Vagina (tissue), 2 donors: ENCODE measurements at places on chromosomes 6 and 20.

GRCh38 chr6:148983101-148983761, 236.4 kb downstream of the UST start:
- DNase-seq = no peak

GRCh38 chr20:14687313-14687712, 349.9 kb upstream of the FLRT3 start:
- no peak for DNase-seq

DNA sequence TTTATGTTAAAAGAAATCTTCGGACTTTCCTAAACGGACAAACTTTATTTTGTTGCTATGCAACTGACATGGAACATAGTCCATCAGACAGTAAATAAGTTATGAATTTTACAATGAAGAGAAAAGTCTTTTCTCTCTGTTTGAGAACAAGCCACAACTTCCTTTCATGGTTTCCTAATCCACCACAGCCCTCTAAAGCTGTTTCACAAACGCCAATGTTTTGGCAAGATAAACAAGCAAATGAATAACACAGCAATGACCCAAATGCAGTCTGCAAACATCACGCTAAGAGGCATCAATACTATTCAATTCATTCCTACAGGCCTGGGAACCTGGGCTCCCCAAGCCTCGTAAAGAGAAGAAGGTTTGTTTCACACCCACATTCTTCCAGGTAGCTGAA, 60.4 kb downstream of the HAO1 start:
- no peak for DNase-seq

DNA sequence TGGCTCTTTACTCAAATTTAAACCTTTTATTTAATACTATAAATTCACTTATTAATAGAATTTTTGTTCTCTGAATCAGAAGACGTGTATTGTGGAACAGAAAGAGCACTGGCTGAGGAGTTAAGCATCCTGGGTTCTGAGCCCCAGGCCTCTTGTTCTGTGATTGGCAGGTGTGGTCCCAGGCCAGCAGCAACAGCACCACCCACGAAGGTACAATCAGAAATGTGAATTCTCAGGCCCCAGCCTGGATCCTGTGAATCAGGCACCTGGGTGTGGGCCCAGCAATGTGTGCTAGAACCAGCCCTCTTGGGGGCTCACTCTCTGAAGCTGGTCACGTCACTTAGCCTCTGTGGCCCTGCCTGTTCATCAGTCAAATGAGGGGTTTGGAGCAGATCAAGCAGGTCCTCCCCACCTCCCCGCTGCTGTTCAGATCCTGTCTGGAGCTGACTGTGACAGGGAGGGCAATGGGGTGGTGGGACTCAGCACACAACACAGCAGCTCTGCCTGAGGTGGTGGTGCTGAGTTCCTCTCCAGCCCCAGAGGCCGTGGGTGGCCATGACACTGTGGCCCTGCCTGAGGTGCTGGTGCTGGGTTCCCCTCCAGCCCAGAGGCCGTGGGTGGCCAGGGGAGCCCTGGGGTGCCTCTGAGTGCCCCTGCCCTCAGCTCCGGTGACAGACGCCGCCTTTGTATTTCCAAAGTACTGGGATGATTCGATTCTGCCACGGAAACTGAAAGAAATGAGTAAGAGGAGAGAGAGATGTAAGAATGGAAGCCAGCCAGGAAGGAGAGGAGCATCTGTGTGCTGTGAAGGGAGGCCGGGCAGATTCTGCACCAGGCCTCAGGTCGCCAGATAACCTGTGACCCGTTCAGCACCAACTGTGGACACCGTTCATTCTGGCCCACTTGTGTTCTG, 41.6 kb upstream of the FRMD1 start:
- DNase-seq = no peak

GRCh38 chr20:60968853-60969720, 283.0 kb upstream of the CDH4 start:
- DNase-seq = no peak

DNA sequence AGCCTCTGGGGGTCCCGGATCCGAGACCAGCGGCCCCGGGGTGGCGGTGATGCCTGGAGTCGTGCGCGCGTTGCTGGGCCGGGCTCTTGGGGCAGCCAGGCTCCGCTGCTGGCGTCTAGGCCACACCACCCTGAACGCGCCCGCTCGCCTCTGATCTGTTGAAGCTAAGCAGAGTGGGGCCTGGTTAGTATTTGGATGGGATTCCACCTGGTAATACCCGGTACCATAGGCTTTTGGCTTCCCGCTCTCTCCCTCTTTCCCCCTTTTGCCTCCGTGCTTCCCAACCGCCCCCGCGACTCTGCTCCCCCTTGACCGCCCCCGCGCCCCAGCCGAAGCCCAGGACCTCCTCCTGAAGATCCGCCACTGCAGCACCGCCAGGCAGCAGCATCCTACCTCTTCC, 1383.5 kb upstream of the DEFB115 start:
- DNase-seq = peak; percentile 97

GRCh38 chr20:42338294-42339201, 720.4 kb upstream of the CHD6 start:
- no peak for DNase-seq

DNA sequence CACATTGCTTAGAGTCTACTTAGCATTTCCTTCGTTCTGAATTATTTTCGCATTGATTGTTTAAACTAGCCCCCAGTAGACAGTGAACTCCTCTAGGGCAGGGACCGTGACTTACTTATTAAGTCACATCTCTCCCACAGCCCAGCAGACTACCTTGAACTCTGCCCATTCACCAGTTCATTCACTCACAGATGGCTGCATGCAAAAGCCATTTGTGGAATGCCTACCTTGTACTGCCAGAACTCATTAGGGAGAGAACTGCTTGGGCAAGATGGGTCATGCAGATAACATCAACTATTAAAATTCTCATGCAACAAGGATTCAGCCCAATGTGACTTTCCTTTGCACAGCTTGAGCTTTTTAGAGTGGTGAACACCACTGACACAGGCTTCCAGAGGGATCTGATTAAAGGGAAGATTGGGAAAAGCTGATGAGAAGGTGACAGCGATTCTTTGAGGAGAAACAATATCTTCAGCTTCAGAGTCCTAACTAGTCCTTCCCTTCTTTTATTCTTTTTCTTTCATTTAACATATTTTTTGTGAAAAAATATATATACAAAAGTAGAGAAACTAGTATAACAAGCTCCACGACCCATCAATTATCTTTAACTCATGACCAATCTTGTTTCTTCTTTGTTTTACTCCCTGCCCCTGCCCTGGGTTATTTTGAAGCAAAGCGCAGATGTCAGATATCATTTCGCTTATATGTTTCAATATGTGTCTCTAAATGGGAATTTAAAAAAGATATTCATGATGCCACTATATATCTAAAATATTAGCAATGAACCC, 273.9 kb downstream of the CDC5L start:
- no peak for DNase-seq

- DNase-seq = no peak
These were observed 67.6 kb downstream of the B3GAT2 start for GRCh38 chr6:70889270-70889669.

GRCh38 chr20:18796282-18796833, 17.2 kb upstream of the SCP2D1 start:
- no peak for DNase-seq

- DNase-seq = no peak
These were observed 88.9 kb downstream of the HIVEP2 start for GRCh38 chr6:142855893-142856623.

- DNase-seq = no peak
These were observed 131.7 kb downstream of the COL21A1 start for GRCh38 chr6:56115715-56116114.

DNA sequence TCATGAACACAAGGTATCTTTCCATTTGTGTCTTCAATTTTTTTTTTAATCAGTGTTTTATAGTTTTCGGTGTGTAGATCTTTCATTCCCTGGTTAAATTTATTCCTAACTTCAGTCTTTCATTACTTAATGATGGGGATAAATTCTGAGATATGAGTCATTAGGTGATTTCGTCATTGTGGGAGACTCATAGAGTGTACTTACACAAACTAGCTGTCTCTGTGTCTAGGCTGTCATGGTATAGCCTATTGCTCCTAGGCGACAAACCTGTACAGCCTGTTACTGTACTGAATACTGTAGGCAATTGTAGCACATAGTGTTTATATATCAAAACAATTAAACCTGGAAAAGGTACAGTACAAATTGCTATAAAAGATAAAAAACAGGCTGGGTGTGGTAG, 42.1 kb downstream of the SMAP1 start:
- no peak for DNase-seq

DNA sequence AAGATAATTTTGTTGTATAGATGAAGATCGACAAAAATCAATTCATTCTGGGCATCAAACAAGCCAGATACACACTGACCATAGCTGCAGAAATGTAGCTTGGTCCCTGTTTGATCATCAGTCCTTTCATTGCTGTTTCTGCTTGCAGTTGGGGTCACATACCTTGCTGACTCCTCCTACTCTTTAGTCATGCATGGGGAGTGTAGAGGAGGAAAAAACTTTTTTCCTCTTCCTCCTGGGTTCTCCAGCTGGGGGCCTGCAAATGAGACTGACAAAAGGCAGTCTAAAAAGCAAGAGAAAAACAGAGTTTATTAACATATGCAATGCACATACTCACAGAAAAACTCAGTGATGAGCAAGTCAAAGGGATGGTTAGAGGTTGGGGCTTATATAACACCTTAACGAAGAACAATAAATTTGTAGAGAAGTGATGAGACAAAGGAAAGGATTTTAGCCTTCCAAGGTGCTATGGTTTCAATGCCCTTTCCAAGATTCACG, 105.8 kb downstream of the QRSL1 start:
- DNase-seq = no peak

GRCh38 chr6:88374553-88374952, 208.4 kb upstream of the CNR1 start:
- DNase-seq = no peak

DNA sequence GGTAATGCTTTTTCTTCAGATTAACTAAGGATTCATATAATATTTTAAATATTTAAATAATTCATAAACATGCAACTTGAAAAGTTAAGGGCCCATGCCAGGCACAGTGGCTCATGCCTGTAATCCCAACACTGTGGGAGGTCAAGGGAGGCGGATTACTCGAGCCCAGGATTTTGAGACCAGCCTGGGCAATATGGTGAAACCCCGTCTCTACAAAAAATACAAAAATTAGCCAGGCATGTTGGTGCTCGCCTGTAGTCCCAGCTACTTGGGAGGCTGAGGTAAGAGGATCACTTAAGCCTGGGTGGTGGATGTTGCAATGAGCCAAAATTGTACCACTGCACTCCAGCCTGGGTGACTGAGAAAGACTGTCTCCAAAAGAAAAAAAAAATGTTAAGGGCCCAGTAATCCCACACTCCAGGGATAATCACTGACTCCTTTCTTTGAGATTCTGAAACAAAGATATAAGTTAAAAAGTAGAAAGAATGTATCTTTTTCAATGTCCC, 7.9 kb upstream of the RIN2 start:
- DNase-seq = no peak

- DNase-seq = no peak
These were observed 3.8 kb upstream of the AFG1L start for GRCh38 chr6:108291091-108291490.

GRCh38 chr6:137432054-137432611, 62.1 kb downstream of the OLIG3 start:
- no peak for DNase-seq

DNA sequence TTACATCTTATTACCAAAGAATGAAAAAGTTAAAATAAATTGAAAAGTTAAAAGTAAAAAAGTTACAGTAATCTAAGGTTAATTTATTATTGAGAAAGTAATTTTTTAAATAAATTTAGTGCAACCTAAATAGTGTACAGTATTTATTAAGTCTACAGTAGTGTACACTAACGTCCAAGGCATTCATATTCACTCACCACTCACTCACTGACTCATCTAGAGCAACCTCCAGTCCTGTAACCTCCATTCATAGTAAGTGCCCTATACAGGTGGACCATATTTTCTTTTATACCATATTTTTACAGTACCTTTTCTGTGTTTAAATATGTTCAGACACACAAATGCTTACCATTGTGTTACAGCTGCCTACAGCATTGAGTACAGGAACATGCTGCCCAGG, 624.7 kb upstream of the NOX3 start:
- DNase-seq = no peak

DNA sequence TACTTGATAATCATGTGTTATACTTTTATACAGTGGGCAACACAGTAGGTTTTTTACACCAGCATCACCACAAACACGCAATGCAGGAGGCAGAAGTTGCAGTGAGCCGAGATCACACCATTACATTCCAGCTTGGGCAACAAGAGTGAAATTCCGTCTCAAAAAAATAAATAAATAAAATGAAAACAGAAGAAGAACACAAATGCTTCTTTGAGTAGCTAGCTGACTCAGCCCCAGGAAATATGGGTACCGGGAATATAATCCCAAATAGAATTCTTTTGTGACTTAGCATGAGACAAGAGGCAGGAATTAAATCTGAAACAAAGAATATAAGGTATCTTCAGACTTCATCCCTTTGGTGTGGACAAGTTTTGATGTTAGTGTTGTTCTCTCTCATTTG, 164.2 kb upstream of the ATXN1 start:
- no peak for DNase-seq
